ENCODE measurements at places on chromosomes 4 and X.

- no peak for DNase-seq
Measured at GRCh38 chrX:22097012-22097694, 65.0 kb downstream of the PHEX start.

GRCh38 chr4:80142394-80143306 is 54.7 kb upstream of the PRDM8 start:
- no peak for DNase-seq

GRCh38 chrX:111811831-111812230 is 64.2 kb upstream of the TRPC5OS start:
- no peak for DNase-seq

GRCh38 chrX:38820751-38821150 is 19.5 kb downstream of the MID1IP1 start:
- no peak for DNase-seq

DNA sequence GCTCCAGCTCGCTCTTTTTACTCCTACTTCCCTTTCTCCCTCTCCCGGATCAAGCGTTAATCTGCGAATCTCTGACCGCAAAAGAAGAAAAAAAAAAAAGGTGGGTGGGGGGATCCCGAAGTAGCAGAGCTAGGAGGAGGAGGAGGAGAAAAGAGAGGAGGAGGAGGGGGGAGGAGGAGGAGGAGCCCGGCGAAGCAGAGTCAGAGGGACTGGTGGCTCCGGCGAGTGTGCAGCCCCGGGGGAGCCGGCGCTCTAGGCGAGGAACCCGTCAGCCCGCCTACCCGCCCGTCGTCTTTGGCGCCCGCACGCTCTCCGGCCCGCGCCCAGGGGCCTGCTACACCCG is at the start of gene NHSL2:
NHSL2 (plus strand) TSS at position 203 of the 343 bp plus-strand sequence.
- no peak for DNase-seq

GRCh38 chr4:132218406-132218805 is 930.7 kb upstream of the PCDH10 start:
- no peak for DNase-seq

GRCh38 chr4:52659001-52659721 is at the start of gene USP46:
TSS of gene USP46 (minus strand) at chr4:52659301. CDS start at chr4:52659150, 151 bp downstream.
- DNase-seq: peak; percentile 15

- no peak for DNase-seq
Measured at GRCh38 chr4:12701384-12701783, 782.8 kb downstream of the RAB28 start.

DNA sequence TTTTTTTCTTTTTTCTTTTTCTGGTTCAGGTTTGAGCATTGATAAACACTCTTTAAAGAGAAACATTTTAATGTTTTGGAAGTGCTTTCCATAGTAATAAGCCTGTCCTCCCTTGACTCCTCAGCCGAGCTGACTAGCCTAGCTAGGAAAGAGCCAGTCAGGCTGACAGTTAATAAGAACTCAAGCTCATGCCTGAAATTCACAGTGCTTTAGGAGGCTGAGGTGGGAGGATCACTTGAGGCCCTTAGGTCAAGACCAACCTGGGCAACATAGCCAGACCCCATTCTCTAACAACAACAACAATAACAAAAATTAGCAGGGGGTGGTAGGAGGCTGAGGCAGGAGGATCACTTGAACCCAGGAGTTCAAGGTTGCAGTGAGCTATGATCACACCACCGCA is 53.4 kb upstream of the ZCCHC13 start:
- DNase-seq: no peak

DNA sequence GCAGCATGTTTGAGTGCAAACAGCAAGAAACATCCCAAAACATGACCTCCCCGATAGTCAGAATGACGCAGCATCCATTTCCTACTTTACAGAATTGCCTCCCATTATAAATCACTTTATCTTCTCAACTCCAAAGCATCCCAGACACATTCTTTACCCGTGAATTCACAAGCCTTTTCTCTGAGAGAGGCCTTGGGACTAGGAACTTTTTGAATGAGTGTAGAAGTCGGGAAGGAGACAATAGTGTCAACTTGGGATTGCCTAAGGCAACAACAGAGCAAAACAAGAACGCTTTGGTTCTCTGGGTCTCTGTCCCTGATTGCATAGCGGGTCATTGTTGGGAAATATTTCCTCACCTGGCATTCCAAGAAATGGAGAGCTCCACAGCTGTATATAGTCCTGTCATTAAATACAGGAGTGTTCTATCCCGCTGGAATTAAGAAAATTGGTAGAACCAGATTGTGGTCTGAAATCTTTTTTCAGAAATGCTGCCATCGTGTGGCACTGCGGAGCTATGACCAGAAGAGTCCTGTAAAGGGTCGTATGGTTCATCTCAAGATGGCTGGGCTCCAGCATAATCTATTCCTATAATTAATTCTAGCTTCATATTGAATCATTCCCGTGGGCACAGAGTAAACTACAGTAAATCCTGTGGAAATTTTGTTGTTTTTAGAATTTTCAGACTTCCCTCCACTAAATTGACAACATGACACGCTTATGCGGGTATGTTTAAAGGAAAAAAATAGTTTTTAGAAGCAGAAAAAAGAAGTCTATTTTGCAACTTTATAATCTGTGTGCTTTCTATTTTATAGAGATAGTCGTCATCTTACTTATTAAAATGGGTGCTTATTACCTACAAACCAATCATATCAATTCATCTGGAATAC is 2.0 kb upstream of the SPP1 start:
- DNase-seq: no peak

- no peak for DNase-seq
Measured at GRCh38 chr4:99447079-99447478, 11.9 kb upstream of the ADH7 start.

- no peak for DNase-seq
Measured at GRCh38 chr4:69718396-69719271, 41.8 kb downstream of the SULT1B1 start.

DNA sequence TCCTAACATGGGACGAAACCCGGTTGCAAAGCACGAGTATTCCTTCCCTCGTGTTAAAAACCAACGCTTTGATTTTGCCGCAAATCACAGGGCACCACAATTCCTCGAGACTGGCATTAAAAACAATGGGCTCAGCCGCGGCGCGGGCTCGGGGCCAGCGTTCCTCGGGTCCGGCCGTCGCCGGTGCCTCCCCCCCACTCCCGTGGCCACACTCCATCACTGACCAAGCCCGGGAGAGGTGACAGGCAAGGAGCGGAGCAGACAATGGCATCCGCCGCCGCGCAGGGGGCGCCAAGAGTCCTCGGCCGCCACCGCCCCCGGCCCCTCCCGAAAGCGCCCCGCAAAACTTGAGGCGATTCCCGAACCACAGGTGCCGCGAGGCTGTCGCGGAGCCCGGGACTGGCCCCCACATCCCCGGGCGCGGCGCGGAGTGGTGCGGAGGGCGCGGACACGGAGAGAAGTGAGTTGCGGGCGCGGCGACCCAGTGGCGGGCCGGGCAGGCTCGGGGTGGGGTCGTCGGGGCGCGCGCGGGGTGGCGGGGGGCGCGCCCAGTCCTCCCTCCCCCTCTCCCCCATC is 445 bp downstream of the AP1S2 start:
- peak; percentile 13 for DNase-seq

DNA sequence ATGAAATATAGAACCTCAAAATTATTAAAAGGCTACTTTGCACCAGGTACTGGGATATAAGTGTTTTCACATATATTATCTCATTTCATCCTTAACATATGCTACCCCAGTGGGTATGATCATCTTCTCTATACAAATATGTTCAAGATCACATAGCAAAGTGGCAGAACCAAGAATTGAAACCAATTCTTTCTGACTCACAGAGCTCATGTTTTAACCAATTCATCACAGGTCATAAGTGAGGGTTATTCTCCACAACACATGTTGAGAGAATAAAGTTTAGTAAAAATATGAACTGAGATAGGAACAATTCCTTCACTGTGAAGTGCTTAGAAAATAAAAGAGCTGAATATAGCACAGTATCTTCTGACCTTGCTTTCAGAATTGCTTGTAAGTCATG is 442.9 kb upstream of the RASGEF1B start:
- no peak for DNase-seq

GRCh38 chrX:104995546-104995945 is 224.9 kb downstream of the TEX13A start:
- DNase-seq: no peak

GRCh38 chrX:66110112-66110511 is 53.9 kb upstream of the HEPH start:
- no peak for DNase-seq
